ENCODE measurements at places on chromosomes 7 and 10.
A peak's percentile ranks its signal among the peaks of the same experiment; 100 is the strongest.

DNA sequence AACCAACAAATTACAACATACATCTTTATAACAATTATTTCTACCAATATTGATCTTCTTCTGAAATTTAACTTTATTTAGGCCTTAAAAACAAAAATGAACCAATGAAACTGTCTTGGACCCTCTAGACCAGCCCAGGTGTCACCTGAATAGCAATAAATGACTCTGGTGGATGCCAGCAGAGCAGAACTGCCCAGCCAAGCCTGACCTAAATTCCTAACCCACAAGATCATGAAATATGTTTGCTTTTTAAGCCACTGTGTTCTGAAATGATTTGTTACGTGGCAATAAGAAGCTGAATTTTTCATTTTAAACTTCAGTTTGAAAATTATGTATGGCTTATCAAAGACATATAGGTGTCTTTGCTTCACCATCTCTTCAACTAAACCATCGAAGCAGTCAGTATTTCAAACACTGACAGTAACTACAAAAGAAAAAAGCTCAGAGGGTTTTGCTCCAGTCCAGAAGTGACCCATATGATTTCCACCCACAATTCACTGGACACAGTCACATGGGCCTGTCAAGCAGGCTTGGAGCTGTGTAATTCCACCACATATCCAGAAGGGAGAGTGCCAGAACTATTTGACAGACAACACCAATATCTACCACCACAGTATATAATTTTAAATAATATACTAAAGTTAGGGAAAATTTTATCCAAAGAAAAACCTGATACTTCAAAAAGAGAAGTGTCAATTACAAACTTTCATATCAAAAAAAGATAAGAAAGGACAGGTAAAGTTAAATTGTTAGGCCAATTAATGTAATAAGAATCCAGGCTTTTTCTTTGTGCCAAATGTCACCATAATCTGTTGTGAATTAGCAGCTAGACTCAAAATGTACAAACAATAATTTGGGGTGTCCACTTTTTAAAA lies 94.5 kb downstream of the KMT2C start:
- peak; percentile 39 for DNase-seq

DNA sequence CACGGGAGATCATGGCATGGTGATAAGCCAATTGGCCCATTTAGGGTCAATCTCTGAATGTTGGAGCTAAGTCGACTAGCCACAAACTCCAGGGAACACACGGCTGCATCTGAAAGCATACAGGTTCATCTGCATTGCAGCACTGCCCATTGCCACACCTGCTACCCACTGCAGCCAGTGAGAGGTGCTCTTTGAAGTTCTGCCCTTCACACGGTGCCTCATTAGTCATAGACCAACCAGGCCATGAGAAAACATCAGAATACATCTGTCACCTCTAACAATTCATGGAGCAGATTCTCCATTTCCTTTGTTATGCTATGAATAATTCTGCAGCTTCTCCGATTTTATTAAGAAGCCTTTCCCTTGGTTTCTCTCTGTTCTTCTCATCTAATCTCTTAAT lies 65.7 kb upstream of the FAM204A start:
- DNase-seq, result no peak

DNA sequence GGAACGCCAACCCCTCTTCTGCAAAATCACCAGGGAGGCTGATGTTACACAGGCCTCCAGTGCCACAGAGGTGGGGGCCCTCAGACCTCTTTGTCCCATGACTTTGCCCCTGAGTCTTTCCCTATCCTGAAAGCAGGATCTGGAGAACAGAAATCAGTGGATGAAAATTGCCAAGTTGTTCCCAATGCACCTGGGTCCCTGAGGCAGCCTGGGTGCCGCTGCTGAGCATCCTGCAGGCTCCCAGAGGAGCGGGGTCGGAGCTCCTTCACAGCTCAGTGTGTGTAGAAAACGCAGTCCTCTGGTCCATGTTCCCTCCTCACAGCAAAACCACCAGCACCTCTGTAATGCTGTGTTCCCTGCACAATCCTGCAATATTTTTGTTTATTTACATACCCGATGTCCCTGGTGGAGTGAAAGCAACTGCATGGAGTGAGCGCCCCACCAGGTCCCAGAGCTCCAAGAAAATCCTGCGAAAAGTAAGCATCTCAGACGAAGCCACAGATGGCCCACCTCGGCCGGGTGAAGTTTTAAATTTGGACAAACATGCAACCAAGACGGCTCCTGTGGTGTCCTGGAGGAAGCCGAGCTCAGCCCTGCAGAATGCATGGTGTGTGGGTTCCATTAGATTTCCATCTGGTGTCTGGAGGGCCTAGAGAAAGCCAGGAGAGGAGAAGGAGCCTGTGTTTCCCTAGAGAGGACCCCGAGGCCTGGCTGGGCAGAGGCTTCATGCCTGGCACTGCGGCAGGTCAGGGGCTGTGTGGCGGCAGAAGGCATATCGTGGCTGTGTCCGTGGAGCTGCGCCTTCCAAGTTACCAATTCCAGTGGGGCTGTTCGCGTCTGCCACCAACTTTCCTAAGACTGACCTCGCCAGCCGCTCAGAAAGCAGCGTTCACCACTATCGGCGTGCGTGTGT lies 235.2 kb downstream of the WDR37 start:
- DNase-seq, result no peak

- no peak for DNase-seq
Measured at GRCh38 chr10:8374334-8374733, 319.8 kb downstream of the GATA3 start.

- DNase-seq, result no peak
Measured at GRCh38 chr7:80768756-80769155, 130.3 kb downstream of the CD36 start.

DNA sequence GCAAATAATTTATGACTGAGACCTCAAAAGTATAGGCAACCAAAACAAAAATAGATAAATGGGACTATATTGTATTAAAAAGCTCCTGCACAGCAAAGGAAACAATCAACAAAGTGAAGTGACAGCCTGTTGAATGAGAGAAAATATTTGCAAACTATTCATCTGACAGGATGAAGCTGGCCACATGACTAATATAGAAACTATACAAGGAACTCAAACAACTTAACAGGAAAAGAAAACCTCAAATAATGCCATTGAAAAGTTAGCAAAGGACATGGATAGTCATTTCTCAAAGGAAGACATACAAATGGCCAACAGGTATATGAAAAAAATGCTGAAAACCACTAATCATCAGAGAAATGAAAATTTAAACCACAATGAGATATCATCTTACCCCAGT lies 245.1 kb downstream of the STK31 start:
- DNase-seq, result no peak

- DNase-seq, result no peak
Measured at GRCh38 chr7:32500922-32501341, 5.6 kb downstream of the AVL9 start.

GRCh38 chr10:58322072-58322834 lies 12.6 kb upstream of the UBE2D1 start:
- no peak for DNase-seq

DNA sequence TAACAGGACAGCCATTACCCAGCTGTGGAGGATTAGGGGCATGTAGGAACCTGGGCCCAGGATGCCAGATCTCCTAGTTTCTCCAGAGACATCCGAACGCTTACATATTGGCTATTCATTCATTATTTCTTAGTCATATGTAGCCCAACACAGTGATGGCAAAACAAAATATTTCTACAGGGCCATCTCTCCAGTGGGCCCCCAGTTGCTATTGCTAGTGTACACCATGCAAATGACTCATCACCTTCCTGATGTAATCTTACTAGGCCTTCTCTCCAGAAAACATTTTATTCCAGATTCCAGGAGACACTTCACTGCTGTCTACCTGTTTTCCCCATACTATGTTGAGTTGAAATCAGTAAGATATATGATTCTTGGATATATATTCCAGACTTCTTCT lies 201.7 kb downstream of the PLXDC2 start:
- DNase-seq, result no peak
